OCI-M1 (cell line): ENCODE measurements at places on chromosomes 7 and 10.

DNA sequence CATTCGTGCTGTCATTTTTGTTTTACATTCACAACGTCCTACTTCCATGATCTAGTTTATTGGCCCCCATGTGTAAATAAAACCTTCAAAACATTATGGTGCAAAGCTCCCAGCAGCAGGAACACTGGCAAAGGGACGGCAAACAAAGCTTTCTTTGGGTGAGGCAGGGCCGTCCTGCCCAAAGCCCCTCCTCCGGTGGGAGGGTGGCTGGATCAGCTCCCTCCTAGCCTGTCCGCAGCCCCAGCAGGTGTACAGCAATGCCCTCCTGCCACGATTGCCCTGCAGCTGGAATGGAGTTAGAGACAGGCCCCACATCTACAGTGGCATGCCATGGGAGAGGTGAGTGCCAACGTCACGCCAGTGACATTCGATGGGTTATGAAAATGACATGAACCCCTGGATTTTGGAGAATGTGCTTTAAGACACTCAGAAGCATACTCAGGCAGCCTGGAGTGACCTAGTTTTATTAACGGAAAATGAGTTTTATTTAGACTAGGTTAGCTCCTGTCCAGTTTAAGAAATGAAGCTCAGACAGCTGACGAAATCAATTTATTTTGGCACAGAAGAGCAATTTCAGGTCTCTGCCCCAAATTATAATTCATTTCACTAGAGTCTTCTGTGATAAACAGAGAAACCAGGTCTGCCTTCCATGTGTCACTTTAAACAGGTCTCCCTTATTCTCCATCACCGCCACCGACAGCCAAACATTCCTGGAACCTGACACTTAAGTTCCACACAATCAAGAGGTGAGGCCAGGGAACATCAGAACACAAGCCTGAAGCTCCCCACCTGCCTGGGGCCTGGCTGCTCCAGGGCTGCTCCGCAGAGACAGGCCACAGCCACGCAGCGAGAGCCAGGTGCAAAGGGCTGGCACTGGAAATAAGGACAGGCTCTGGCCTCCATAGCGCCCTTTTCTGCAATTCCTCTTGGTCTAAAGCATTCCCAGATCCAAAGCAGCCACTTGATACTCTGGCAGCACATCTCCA, 50.1 kb downstream of the VOPP1 start:
- no peak for DNase-seq

- DNase-seq: no peak
These were observed 22.2 kb downstream of the TSPAN15 start for GRCh38 chr10:69473304-69473990.

GRCh38 chr10:73591935-73592699, 975 bp upstream of the USP54 start:
- peak; percentile 89 for DNase-seq

DNA sequence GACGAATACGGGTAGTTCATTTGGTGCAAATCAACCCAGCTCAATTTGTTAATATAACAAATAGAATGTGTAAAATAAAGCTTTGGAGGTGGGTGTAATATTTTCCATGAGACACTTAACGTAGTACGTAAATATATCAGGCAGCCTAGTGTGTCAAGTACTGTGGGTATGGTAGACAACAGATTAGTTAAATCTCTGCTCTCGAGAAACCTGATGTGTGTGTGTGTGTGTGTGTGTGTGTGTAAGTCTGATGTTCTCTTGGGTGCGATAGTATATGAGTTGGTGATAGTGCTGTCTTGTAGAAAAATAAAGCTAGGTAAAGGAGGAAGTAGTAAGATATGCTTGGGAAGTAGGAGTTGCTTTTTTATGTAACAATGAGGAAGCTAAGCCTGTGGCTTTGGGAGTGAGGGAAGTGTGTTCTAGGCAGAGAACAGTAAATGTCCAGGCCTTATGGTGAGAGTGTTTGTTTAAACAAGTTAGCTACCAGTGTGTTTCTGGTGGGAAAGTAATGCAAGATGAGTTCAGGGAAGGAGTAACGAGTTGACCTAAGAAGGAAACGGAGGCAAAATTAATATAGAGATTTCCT, 26.1 kb downstream of the WAC start:
- DNase-seq: peak; percentile 47

GRCh38 chr10:88415533-88416130, 167.5 kb downstream of the RNLS start:
- DNase-seq: peak; percentile 51

GRCh38 chr10:132054564-132054963, 11.2 kb upstream of the JAKMIP3 start:
- peak; percentile 15 for DNase-seq

DNA sequence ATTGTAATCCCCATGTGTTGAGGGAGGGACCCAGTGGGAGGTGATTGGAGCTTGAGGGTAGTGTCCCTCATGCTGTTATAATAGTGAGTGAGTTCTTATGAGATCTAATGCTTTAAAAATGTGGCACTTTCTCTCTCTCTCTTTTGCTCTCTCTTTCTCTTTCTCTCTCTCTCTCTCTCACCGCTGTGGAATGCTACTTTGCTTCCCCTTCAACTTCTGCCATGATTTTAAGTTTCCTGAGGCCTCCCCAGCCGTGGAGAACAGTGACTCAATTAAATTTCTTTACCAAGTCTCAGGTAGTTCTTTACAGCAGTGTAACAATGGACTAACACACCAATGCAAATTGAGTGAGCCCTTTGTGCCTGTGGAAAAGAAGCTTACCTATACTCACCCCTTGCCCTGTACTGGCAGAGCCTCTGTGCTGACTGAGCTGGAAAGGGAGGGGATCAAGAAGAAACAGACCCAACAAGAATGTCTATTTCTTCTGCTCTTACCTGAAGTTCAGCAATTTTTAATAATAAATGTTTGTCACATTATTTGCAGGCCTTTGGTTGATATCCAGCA, 642.5 kb upstream of the KCND2 start:
- DNase-seq: no peak

- DNase-seq: no peak
These were observed 8.4 kb downstream of the COL17A1 start for GRCh38 chr10:104077247-104077646.

DNA sequence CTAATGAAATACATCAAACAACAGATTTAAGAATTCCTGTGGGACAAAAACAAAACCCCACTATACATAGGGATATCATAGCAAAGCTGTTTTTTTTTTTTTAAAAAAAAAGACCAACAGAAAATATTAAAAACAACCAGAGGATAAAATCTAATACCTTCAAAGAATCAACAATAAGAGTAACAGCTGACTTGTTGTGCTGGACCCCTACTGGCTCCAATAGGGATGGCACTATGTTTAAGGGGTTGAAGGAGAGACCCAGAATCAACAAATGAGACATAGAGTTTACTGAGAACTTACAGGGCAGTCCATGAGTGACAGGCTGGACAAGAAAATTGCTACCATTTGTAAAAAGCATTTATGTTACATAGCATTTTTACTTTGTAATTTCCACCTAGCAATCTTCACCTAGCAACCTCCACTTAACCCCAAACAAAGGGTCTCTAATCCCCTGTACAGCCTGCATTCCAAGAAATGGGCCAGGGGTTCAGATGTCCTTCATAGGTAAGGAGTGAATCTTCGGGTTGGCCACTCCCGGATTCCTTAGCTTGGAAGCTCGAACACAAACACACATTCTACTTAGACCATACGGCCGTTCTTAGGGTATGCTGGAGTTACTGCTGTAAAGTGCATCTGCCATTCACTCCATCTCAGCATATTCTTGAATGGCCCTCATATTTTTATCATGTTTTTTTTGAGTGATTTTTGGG, 25.8 kb downstream of the ASZ1 start:
- DNase-seq: peak; percentile 20

DNA sequence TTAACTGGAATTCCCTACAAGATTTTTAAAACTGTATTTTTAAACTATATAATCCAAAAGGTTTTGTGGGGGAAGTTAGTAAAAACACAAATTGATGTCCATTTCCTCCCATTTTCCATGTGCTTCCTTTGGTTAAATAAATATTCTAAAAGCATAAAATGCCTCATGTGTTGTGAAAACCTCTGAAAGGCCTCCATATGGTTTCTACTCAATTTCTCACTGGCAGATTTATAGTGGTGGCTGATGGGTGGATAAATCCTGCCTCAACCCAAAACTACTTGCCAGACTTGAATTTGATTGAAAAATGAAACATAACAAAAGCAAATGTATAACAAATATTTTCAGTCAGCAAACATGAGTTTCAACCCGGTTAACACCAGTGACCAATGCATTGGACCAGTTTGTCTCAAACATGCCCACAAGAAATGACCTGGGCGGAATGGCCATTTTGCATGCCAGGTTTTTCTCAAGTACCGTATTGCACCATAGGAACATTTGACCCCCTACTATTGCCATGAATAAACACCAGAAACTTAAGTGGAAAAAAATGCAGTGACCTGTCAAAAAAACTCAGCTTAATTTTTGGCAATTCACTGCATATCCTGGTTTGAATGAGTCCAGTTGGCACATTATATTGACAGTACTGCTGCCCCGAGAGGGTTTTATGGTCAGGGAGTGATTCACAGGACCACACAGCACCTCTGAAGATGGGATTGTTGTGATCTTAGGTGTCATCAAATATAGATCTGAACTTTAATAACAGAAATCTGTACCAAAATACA, 454.6 kb upstream of the ANKRD30A start:
- no peak for DNase-seq

- no peak for DNase-seq
These were observed 263.0 kb upstream of the BMPER start for GRCh38 chr7:33642312-33642711.

DNA sequence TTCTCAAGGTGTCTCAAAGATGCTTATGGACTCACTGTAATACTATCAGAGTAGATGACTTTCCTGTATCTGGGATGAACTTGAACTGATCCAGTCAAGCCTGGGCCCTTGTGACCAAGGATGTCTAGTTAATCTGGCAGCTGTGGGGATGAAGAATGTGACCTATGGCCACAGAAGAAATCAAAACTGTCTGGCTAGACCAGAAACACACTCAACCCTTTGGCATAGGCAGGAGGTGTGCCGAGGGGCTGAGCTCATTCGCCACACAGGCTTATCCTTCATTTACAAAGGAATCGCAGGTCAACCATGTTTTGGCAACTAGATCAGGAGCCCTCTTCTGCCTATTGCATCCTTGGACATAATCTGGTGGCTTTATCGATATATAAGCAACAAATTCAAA, 110.6 kb downstream of the ATXN7L1 start:
- DNase-seq: no peak

GRCh38 chr7:140159497-140159896, 17.3 kb downstream of the KDM7A start:
- no peak for DNase-seq

DNA sequence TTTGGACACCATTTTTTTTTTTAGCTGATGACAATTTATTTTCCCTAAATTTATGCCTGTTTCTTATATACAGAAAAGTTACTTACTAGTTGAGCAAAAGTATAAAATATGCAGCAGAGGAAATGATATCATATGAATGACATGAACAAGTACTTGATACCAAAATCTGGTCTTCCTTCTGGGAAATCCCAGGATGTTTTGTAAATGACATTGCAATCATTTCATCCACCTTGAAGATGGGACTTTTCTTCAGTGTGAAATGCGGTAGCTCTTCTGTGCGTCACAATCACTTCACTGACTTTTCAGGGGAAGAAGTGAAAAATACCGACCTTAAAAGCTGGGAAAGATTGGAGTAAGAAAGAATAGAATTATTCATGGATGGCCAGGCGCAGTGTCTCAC, 23.8 kb downstream of the C1QL3 start:
- no peak for DNase-seq

- no peak for DNase-seq
These were observed 71.8 kb downstream of the HHEX start for GRCh38 chr10:92761571-92761970.

DNA sequence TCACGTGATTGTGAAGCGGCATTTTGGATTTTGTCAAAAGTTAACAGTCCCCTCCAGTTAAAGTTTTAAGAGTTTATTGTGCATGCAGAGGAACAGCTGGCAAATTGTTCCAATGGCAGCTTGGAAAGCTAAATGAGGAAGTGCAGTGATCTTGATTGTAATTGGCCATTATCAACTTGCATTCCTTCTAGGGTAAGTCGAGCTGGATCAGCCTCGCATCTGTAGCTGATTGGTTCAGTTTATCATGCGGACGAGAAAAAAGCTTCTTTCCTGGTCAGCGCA, 566 bp downstream of the ZNF789 start:
- peak; percentile 94 for DNase-seq

GRCh38 chr10:85916286-85916685, 450.3 kb downstream of the GRID1 start:
- DNase-seq: no peak

- DNase-seq: no peak
These were observed 165.2 kb upstream of the TNS3 start for GRCh38 chr7:47747160-47747559.

GRCh38 chr10:13560597-13560996, 26.2 kb upstream of the PRPF18 start:
- no peak for DNase-seq

DNA sequence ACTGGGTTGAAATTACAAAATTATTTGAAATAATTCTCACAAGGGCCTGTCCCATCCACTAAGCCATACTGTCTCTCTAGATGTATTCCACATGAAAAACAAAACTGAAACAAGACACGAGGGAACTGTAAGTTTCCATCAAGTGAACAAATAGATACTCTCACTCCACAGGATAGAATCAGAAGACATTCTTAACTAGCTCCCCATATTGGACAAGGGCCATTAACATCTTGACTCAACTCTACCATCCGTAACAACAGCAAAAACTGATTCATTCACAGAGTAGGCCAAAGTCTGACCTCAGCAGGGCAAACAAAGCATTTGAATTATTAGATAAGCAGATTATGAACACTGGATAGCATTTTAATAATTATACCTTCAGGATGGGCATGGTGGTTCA, 29.1 kb downstream of the UBE2H start:
- DNase-seq: no peak

DNA sequence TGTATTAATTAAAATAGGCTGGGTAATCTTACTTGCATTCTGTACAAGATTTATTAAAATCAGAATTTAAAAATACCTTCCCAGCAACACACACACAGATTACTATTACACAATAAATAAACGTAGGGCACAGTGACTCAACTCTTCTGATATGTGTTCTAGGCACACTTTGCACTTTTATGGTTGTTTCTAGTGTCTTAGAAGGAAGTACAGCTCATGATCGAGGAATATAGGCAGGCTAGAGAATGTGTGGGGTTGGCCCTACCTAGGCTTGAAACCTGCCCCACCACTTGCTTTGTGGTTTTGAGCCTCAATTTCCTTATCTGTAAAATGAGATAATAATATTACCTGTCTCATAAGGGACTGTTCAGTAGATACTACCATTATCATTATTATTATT, 30.5 kb downstream of the ARMC3 start:
- DNase-seq: no peak

- DNase-seq: no peak
These were observed 41.5 kb upstream of the PIK3CG start for GRCh38 chr7:106823631-106824030.

GRCh38 chr10:70191972-70192305, 21.6 kb upstream of the SAR1A start:
- peak; percentile 67 for DNase-seq

DNA sequence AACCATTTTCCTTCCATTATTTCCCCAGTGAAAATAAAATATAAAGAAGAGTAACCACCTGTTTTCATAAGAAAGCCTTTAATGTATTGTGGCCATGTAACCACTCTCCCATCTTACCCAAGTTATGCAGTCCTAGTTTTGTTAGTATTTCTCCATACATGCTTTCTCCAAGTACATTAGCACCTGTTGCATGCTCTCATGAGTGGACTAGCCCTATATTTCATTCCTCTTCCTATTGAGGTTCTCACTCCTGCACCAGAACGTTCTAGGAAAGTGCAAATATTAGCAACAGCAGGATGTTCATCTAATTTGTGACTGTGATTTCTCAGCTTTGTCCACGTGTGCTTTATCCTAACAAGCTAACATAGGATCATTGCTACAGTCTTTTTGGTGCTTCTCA, 155.1 kb upstream of the NPVF start:
- no peak for DNase-seq

GRCh38 chr7:23183279-23184012, 1.6 kb downstream of the NUP42 start:
- DNase-seq: peak; percentile 72
